ENCODE measurements at places on chromosomes 1 and 21.
A peak's percentile ranks its signal among the peaks of the same experiment; 100 is the strongest.

DNA sequence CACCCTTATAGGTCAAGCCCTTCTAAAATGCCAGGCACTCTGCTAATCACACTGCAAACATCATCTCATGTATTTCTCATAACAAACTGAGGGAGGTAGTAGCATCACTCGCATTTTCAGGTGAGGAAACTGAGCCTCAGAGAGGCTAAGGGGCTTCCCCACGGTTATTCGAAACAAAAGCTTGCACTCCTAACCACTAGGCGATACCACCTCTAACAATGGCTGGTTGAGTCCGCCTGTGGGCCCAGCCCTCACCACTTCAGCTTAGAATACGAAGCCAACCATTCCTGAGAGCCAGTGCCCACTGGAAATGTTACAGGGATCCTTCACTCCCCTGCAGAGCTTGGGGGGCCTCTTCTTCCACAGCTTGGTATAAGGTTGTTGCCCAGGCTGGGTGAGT lies 65.3 kb upstream of the TENT5C start:
- no peak for ATAC-seq

- no peak for ATAC-seq
Measured at GRCh38 chr1:1419363-1419812, 1.7 kb downstream of the ANKRD65 start.

DNA sequence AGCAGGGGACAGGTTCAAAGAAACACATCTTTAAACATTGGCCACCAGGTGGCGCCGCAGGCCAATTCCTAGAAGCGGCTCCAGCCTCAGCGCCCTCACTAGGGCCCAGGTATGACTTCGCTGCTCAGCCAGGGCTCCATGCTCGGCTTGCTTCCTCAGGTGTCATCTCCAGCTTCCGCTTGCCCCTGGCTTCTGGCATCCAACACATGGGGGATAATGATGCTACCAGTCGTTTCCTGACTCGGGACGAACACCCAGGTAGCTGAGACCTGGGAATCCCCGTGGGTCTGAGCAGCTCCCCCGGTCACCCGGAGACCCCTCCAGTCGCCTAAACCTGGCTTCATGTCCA lies 8.5 kb upstream of the MEX3A start:
- ATAC-seq: peak; percentile 98

- ATAC-seq: peak; percentile 57
Measured at GRCh38 chr1:21622466-21623315, 46.5 kb downstream of the RAP1GAP start.

GRCh38 chr1:69157046-69157756 lies 410.5 kb upstream of the LRRC7 start:
- ATAC-seq: no peak

DNA sequence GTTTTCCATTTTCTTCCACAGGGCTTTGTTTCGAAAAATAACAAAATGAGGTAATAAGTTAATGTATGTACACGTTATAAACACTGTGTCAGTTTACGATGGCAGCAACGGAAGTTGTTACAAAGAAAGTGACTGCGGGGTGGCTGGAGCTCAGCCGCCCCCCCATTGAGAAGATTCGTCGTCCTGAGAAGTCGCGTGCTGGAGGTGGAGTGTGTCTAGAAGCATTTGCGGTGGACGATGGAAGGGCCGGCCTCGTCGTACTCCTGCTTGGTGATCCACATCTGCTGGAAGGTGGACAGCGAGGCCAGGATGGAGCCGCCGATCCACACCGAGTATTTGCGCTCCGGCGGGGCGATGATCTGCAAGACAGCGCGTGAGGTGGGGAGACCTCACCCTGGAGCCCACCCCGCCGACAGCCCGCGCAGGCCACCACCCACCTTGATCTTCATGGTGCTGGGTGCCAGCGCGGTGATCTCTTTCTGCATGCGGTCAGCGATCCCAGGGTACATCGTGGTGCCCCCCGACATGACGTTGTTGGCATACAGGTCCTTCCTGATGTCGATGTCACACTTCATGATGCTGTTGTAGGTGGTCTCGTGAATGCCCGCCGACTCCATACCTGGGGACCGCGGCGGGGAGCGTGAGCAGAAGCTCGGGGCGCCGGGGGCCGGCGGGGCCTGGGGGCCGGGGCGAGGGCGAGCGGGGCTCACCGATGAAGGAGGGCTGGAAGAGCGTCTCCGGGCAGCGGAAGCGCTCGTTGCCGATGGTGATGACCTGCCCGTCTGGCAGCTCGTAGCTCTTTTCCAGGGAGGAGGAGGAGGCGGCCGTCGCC lies 2.4 kb downstream of the ACTA1 start:
- no peak for ATAC-seq

GRCh38 chr21:42122398-42122797 lies 51.3 kb downstream of the UMODL1 start:
- no peak for ATAC-seq

DNA sequence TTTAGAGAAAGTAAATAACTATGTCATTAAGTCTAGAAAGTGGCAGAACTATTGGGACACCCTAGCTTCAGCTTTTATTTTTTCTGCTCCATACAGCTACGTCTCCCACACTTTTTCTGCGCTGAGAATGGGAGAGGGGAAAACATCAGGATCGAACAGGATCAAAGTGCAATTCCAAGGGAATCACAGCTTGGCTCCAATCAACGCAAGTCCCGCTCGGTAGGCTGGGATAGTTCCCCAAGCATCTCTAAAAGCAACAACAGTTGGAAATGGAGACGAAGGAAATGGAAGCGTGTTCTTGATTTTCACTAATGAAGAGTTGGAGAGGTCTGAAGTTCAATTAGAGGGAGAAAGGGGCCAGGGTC lies 536 bp downstream of the HMGCL start:
- ATAC-seq: no peak

DNA sequence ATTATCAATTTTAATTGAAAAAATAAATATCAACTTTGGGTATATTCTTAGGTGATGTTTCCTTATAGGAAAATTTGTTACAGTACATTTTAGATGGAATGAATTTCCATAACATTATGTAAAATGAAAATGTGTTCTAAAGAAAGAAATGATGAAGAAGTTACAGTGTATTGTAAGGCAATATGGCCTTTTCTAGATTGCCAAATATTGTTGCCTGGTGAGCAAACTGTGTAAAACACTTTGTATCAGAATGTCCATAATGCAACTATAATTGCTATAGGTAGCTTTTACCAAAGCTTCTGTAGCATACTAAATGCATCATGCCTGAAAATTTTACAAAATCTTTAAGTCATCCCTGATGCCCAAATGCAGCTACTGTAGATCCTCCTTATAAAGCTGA lies 285.0 kb downstream of the LRRC7 start:
- no peak for ATAC-seq

DNA sequence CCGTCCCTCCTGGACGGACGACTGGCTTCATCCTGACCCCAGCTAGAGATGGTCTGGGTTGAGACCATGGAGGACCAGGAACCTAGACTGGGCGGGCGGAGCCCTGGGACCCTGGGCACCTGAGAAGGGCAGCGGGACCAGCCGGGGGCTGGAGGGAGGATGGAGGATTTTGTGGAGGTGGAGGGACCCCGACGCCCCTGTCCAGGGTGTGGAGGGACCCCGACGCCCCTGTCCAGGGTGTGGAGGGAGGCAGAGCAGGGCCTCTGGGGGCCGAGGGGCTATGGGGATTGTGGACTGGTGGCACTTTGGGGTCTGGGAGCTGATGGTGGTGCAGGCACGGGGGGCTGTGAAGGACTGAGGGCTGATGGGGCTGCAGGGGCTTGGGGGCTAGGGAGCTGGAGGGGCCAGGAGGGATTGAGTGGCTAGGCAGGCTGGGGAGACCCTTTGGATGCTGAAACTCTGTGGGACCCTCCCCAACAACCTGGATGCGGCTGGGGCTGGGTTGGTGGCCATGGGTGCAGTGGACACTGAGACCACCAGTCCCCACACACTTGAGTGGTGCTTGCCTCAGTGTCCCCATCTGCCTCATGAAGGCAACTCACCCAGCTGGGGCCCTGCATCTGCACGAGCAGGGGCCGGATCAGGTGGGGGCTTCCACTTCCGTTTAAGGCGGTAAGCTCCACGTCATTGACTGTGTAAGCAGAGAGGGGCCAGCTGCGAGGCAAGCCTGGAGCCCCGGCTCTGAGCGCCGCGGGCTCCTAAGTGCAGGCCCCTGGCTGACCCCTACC lies 7.4 kb downstream of the GJC2 start:
- ATAC-seq: no peak

- no peak for ATAC-seq
Measured at GRCh38 chr1:25111706-25112105, 120.6 kb downstream of the SYF2 start.

GRCh38 chr1:201826830-201827229 lies 2.1 kb upstream of the IPO9 start:
- no peak for ATAC-seq

DNA sequence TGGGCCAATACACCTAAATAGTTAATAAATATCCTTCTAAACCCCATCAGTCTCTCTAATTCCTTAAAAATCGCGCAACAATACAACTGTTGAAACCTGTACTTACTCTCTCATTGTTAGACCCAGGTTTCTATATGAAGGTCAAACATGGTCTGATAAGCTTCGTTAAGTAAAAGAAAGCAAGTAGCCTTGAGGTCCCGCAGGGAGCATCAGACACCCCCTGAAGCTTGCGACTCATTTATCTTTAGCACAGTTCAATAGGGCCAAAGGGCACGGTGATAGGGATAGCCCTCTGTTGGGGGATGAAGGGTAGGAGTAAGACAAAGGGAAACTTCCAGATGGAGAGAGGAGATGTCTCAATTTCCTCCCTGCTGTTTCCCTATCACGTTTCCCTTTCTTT lies 27.3 kb upstream of the THEM4 start:
- ATAC-seq: no peak

DNA sequence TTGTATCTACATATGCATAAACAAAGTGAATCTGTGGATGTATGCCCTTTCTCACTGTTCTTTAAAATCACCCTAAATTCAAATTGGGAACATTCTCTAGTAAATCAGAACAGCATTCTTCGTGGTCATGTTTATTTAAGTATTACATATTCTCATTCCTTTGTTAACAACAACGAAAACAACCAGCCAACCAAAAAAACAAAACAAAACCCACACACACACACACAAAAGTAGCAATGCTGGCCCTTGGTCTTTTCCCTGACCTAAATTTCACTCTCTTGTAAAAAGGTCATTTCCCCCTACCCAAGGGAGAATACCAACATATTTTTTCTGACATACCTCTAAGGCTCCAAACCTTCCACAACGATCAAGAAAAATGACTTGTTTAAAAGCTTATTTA lies 102.6 kb downstream of the NRIP1 start:
- no peak for ATAC-seq

DNA sequence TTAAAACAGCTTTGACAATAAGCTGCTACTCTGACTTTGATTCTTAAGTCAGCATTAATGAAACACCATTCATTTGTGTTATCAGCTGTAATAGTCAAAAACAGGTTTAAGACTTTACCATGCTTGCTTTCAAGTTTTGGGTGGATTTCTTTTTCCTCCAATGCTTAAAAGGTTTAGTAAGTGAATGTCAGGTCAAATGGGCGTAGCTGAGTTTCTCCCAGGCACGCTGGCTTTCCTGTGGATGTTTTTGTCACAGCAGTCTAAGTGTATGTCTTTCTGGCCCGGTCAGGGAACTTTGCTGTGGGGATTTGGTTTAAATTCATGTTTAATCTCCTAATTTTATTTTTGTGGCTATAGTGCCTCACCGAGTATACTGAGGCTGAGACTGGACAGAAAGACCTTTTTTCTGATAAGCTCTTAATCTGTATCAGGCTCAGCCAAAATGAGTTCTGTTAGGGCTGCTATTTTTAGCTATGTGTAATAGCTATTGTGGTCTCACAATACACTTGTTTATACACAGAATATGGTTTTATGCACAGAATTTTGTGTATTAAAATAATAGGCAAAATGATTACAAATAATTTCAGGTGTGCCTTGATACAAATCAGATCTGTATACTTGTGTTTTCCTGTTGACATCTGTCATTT lies 292.8 kb downstream of the DISC1 start:
- no peak for ATAC-seq

- no peak for ATAC-seq
Measured at GRCh38 chr1:229563241-229563640, 4.7 kb upstream of the ABCB10 start.

- ATAC-seq: no peak
Measured at GRCh38 chr1:36248250-36248894, 24.1 kb downstream of the THRAP3 start.

GRCh38 chr1:86951430-86951829 lies 37.0 kb downstream of the HS2ST1 start:
- no peak for ATAC-seq

GRCh38 chr1:182671750-182672486 lies 12.5 kb downstream of the RGS8 start:
- ATAC-seq: no peak

- no peak for ATAC-seq
Measured at GRCh38 chr1:84712276-84712874, 22.1 kb upstream of the SSX2IP start.

GRCh38 chr1:41917835-41918449 lies 780 bp downstream of the HIVEP3 start:
- ATAC-seq: peak; percentile 18

GRCh38 chr21:44800971-44801467 lies 601 bp downstream of the UBE2G2 start:
- ATAC-seq: peak; percentile 51

- peak; percentile 25 for ATAC-seq
Measured at GRCh38 chr1:79777481-79778219, 771.1 kb upstream of the ADGRL4 start.

- no peak for ATAC-seq
Measured at GRCh38 chr1:54309631-54310366, 96.4 kb downstream of the SSBP3 start.

GRCh38 chr1:109294481-109294880 lies 11.5 kb upstream of the PSRC1 start:
- ATAC-seq: no peak

- ATAC-seq: no peak
Measured at GRCh38 chr1:7888248-7889081, 35.6 kb upstream of the UTS2 start.

DNA sequence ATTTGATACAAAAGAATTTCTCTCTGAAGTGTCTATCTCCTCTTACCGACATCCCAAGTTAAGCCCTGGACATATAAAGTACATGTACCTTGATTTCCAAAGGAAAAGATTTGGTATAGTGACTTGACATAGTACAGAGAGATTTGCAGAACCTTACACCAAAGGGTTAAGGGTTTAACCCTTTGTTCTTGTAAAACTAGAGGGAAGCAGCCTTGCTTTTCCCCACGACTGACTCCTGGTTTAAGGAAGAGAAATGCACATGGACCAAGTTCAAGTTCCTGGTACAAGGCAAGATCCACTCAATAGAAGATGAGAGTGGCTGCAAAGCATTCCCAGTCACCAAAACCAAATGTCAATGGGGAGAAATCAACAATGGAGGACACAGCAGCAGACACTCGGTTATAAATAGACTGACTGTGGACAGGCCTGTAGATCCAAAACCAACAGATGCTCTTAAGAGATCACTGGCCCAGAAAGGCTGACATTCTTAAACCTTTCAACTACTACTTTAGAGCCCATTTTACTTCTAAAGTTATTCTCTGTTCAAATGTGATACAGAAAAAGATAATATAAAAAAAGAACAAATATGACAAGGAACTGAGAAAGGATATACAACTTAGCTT lies 69.4 kb downstream of the PUM1 start:
- no peak for ATAC-seq

GRCh38 chr1:24385160-24385940 lies 28.2 kb downstream of the STPG1 start:
- peak; percentile 70 for ATAC-seq

GRCh38 chr1:74755475-74755874 lies 22.5 kb downstream of the TYW3 start:
- peak; percentile 63 for ATAC-seq

GRCh38 chr1:28917757-28918118 lies 3.4 kb downstream of the EPB41 start:
- peak; percentile 44 for ATAC-seq
